ENCODE measurements at places on chromosomes 13 and 19.

DNA sequence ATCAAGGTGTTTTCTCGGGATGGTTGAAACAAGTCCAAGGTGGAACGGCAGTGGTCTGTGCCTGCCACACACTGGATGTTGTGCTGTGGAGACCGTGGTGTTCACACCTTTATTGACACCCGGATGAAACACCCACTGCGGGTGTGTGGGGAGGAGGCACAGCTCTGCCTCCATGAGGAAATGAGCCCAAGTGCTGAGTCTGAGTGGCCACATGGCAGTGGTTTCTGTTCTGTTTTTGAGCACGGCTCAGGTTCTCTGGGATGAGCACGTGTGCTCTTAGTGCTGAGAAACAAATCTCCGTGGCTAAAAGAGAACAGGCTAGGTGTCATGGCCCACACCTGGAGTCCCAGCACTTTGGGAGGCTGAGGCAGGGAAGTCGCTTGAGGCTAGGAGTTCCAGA lies 29.5 kb downstream of the UPF1 start:
- no peak for DNase-seq

- peak; percentile 32 for DNase-seq
These were observed 94.9 kb upstream of the MCF2L start for GRCh38 chr13:112873851-112874750.

GRCh38 chr19:46785054-46785979 lies 3.1 kb downstream of the SLC1A5 start:
- no peak for DNase-seq

DNA sequence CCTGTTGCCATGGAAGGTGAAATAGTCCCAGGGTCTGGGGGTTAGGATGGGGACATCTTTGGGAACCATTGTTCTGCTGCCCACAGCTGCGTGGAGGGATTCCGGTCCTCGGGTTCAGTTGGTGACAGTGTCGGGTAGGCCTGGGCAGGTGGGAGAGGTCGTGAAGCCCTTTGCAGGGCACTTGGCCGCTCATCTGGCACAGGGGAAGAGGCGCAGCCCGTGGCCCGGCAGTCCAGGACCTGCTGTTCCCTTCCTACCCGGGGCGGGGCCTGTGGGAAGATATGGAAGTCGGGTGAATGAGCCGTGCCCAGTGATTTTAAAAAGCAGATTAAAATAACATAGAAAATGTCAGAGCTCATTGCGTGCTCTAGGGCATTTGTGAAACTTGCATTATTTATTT lies 44.8 kb downstream of the KDM4B start:
- no peak for DNase-seq

- peak; percentile 51 for DNase-seq
These were observed 21.7 kb downstream of the ZNF613 start for GRCh38 chr19:51948975-51949374.

DNA sequence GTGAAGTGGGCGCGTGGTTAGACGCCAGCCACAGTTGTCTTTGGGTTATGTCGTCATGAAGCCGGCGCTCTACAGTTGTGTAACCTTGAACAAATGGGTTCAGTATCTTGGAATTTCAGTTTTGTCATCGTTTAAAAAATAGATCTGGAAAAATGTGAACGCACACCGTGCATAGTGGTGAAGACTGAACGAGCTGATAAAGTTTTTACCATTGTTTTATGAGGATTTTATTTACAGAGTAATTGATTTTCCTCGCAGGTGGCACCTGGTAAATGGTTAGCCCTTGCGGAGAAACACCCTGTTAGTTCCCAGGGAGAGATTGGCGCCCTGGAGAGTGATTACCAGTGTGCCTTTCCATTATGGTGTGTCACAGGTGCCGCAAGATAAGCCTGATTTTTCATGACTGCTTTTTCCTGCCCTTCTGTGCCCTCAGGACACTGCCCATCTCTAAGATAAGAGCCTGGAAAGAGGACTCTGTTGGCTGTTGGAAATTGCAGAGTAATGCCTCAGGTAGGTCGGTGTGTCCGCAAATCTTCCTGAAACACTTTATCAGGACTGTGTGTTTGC lies 577 bp downstream of the ZNF181 start:
- DNase-seq, result no peak

- DNase-seq, result no peak
These were observed 712 bp upstream of the PDX1 start for GRCh38 chr13:27918918-27919658.

GRCh38 chr19:15159251-15159650 lies 41.5 kb downstream of the NOTCH3 start:
- no peak for DNase-seq

- no peak for DNase-seq
These were observed 9.8 kb upstream of the SERP2 start for GRCh38 chr13:44363631-44364344.

GRCh38 chr13:40132249-40132648 lies 476.8 kb downstream of the COG6 start:
- DNase-seq, result no peak

- DNase-seq, result no peak
These were observed 442.4 kb upstream of the SGCG start for GRCh38 chr13:22738357-22738756.

- DNase-seq, result no peak
These were observed 110.5 kb downstream of the ENOX1 start for GRCh38 chr13:43676320-43676719.

DNA sequence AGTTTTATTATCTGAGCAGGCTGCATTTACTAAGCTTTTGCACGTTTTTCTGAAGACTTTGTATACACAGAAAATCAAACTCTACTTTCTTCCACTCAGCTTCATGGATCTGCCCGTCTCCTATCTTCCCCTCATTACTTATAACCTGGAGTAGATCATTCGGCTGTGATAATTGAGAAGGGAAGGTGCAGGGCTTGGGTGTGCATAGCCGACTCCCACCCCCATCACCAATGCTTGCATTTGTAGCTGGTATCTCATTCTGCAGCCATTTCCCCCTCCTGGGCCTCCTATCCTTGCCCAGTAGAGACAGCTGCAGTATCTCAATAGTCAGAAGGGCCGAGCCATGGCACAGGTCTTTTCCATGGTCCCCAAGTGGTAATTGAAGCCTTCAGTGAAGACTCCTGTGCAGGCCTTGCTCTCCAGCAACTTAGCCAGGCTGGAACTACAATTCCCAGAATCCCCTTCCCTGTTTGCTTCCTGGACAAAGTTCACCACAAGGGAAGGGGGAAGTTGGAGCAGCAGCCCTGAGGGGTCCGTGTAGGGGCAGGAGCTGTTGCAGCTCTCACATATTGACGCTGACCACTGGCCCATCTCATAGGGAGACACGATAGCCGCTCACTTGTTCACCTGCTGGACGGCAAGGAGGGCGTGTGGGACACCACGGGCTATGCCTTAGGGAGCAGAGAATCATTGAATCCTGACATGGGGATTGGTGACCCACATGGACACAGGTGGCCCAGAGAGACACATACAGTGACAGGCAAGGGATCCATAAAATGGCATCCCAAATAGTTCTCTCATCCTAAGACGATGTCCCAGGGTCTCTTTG lies 2.1 kb upstream of the SIGLEC8 start:
- no peak for DNase-seq

DNA sequence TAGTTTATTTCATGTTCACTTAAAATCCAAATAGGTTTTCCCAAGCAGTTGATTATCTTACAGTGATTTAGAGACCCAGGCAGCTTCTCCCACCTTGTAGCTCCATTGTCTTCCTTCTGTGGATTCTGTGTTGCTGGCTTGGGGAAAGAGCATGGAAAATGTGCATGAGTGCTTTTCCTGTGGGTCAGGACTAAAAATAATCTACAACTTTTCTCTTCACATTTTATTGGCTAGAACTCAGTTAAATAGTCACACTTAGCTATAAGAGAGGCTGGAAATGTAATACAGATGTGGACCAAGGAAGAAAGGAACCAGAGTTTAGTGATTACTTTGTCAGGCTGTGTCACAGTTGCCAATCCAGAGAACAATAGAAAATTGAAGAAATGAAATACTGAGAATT lies 198.8 kb downstream of the NBEA start:
- DNase-seq, result no peak

GRCh38 chr13:76696370-76696769 lies 189.8 kb downstream of the KCTD12 start:
- DNase-seq, result no peak

- DNase-seq, result no peak
These were observed 17.3 kb downstream of the PARP4 start for GRCh38 chr13:24495151-24495729.

GRCh38 chr13:33628662-33629061 lies 189.3 kb upstream of the RFC3 start:
- no peak for DNase-seq

DNA sequence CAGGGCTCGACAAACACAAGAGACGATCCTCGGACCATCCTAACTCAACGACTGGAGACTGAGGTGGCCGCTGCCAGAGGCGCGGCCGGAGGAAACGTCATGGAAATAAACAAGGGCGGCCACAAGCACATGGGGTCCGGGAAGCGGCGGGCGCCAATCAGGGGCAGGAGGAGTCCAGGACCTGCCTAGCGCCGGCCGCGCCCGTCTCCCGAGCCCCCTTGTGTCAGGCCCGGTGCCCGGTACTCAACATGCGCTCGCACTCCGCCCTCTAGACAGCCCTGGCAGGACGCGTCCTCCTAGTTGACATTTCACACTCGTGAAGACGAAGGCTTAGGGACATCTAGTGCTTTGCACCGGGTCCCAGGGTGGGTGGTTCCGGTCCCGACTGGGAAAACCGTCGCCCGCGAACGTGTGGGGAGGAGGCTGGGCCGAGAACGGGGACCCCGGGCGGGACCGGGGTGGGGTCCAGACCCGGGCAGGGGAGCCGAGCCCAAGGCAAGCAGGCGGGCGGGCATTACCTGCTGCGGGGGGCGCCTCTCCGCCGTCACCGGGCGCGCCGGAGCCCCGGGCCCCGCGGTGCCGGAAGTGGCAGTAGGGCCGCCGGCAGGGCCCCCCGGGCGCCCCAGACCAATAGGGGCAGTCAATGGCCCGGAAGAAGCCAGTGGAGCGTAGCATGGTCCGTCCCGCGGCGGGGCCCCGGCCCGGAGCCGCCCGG lies 442 bp downstream of the REXO1 start:
- DNase-seq, result no peak

- DNase-seq, result no peak
These were observed 14.0 kb upstream of the TOMM40 start for GRCh38 chr19:44876930-44877535.

- DNase-seq, result no peak
These were observed 324.5 kb downstream of the DNAJC15 start for GRCh38 chr13:43347877-43348276.

GRCh38 chr19:2446381-2446780 lies 10.4 kb downstream of the LMNB2 start:
- DNase-seq, result no peak

DNA sequence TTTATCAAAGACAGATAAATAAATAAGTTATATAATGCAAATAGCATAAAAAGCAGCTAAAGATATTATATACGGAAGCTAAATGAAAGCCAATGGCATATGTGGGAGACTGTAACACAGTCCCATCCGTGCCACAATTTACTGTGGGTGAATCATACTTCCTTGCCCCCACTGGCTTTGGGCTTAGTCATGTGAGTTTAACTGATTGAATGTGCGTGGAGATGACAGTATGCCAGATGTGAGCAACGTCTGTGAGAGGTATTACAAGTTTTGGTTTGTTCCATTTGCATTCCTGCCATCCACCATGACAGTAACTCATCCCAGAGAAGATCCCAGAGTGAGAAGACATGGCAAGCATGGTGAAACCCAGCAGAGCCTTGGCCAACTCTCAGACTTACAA lies 340.0 kb downstream of the SUCLA2 start:
- DNase-seq, result no peak

- DNase-seq, result no peak
These were observed 290.9 kb upstream of the MAB21L1 start for GRCh38 chr13:35767256-35767976.

- DNase-seq, result no peak
These were observed 62.3 kb downstream of the CHST8 start for GRCh38 chr19:33683881-33684537.

GRCh38 chr19:16135430-16136127 lies 7.9 kb upstream of the HSH2D start:
- DNase-seq, result no peak
